ENCODE measurements at places on chromosomes 7 and 10.

GRCh38 chr7:39333701-39334100 is 232.5 kb upstream of the YAE1 start:
- DNase-seq: no peak

DNA sequence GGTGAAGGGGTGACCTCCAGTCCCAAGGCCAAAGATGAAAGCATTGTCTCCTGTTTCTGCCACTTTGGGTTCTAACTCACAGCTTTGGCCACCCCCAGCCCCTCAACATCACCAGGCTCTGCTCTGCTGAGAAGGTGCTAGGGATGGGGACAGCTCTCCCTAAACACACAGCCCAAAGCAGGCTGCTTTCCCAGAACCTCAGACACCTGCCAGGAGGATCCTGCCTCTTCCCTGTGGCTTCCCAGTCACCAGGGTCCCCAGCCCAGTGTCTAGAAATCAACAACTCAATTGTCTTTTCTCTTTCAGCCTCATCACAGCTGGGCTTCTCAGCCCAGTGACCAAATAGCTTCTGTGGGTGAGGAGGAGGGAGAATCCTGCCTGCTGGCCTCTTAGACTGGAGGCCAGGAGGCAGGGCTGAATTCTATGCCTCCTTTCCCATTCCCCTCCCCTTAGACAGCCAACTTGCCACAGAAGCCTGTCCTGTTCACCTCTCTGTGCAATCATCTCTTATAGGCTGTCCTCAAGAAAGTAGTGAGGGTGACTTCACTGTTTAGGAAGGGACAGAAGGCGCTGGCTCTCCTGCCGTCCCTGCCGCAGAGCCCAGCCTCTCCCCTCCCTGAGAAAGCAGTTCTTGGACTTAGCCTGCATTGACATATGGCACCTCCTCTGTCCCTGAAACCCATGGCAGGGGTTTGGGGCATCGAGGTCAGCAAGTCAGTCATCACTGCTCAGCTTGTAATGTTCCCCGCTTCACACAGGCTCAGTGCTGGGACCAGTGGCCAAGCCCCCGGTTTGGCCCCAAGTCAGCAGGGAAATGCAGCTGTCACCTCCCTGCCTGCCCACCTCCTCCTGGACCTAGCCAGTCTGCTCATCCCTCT is 3.7 kb downstream of the FGF8 start:
- DNase-seq: no peak

DNA sequence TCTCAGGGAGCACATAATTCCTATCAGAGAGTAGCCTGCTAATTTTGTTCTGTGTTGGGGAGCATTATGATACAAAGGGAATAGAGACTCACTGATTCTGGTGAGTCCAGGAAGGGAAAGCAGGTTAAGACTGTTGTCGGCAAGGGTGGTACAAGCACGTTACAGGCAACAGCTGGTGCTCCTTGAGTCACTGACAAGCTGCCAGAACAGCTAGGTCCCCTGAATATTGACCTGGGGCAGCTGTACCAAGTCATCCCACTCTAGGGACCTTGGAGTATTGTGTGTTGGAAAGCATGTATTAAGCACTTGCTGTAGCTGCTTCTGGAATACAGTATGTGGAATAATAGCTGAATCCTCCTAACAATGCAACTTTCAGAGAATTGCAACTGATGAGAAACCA is 37.0 kb upstream of the GLCCI1 start:
- DNase-seq: no peak

- no peak for DNase-seq
Observed at GRCh38 chr7:134910214-134910890, 76.0 kb upstream of the AGBL3 start.

DNA sequence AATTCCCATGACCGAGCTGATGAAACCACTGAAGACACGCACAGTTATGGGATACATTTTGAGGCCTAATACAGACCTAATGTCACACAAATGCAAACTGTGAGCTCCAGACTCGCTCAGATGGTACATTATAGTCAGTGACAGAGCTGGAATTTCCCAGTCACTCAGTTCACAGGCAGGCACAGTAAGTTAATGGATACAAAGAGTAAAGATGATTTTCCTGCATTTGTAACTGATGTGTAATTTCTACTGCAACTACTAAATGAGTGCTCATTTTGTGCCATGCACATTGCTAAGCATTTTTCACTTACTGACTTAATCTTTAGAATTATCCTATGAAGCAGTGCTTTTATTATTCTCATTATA is 56.5 kb downstream of the ENO4 start:
- DNase-seq: no peak

GRCh38 chr7:19621740-19622139 is 87.1 kb downstream of the POLR1F start:
- no peak for DNase-seq

DNA sequence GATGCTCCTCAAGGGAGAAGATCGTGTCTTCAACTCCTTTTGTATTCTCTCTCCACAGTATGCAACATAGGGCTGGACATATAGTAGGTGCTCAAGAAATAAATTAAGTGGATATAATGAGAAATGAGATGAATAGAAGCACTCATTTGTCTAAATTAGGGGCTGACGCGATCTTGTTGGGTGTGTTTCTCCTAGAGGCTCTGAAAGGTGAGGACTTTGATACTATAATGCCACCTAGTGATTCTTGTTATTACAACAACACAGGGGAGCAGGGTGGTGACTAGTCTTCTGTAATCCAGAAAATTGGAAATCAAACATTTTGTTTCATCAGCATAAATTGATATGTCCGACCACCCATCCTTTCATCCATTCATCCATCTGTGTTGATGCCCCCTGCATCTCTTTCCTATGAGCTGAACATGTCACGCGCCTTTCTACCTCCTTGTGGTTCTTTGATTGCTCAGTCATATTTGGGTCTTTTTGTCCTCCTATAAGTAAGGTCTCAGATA is 3.5 kb upstream of the CFAP58 start:
- DNase-seq: no peak

GRCh38 chr7:36748017-36748487 is 23.8 kb upstream of the AOAH start:
- no peak for DNase-seq

- DNase-seq: no peak
Observed at GRCh38 chr10:77052593-77052992, 585.0 kb downstream of the KCNMA1 start.

- no peak for DNase-seq
Observed at GRCh38 chr10:59702347-59702746, 7.3 kb downstream of the SLC16A9 start.
